CD4-positive, alpha-beta T cell (primary cell): ENCODE measurements at places on chromosomes 5 and 9.

- peak; percentile 71 for DNase-seq
Observed at GRCh38 chr9:134403682-134404301, 77.5 kb downstream of the RXRA start.

DNA sequence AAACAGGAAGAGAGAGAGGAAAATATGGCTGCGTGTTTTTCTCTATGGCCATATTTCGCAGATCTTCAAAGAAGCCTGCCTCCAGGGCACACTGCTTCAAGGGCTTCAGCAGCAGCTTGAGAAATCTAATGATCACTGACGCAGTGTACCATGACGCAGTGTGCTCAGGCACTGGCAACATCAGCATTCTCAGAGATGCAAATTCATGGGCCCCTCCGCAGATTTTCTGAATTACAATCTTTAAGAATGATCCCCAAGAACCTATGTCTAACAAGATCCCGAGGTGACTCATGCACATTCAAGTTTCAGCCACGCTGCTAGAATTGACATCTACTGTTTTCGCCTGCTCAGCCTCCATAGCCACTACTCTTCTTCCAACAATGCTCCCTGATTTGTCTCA is 143.9 kb upstream of the ZNF366 start:
- no peak for DNase-seq

- no peak for DNase-seq
Observed at GRCh38 chr9:19720377-19720776, 68.5 kb downstream of the SLC24A2 start.

- DNase-seq: no peak
Observed at GRCh38 chr9:127848756-127849504, 5.5 kb downstream of the ENG start.

DNA sequence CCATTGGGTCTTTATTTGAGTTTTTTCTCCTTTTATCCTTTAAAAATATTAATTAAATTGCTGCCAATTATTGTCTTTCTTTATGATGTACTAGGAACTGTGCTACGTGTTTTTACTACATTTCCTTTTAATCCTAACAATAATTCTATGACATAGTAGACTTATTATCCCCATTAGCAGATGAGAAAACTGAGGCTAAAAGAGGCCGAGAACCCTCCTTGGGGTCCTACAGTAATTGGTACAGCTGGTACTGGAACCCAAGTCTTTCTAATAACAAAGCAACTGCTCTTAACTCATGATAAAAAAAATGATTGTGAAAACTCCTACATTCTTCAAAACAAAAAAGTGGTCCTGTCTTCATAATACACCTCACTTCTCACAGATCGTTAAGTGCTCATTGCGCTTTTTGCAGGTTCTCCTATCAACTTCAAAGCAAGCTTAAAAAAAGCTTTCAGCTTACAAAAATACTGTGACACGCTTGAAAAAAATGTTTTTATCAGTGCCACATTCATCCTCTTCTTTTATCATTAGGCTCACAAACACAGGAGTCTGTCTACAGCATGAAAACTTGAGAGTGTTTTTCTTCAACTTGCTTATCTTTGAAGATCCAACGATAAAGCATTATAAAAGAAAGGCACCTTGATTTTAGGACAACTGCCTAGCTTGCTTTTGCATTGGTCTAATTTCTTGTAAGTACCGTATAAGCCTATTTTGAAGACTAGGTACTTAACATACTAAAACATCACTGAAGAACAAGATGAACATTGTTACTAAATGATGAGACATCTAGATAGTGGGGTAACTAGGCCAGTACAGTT is 32.4 kb downstream of the FYB1 start:
- no peak for DNase-seq

GRCh38 chr9:35229779-35230143 is 68.0 kb downstream of the UNC13B start:
- DNase-seq: no peak

- no peak for DNase-seq
Observed at GRCh38 chr5:124404796-124405195, 341.6 kb downstream of the ZNF608 start.

GRCh38 chr5:172178301-172178987 is 9.6 kb downstream of the STK10 start:
- no peak for DNase-seq

- no peak for DNase-seq
Observed at GRCh38 chr9:105064248-105065097, 136.5 kb upstream of the ABCA1 start.

- DNase-seq: no peak
Observed at GRCh38 chr9:87280421-87280820, 217.2 kb upstream of the DAPK1 start.

GRCh38 chr9:13787234-13787833 is 507.8 kb upstream of the MPDZ start:
- DNase-seq: no peak

GRCh38 chr9:101333926-101334702 is 50.7 kb downstream of the BAAT start:
- DNase-seq: no peak

GRCh38 chr9:96289392-96289791 is 12.6 kb downstream of the HSD17B3 start:
- no peak for DNase-seq

DNA sequence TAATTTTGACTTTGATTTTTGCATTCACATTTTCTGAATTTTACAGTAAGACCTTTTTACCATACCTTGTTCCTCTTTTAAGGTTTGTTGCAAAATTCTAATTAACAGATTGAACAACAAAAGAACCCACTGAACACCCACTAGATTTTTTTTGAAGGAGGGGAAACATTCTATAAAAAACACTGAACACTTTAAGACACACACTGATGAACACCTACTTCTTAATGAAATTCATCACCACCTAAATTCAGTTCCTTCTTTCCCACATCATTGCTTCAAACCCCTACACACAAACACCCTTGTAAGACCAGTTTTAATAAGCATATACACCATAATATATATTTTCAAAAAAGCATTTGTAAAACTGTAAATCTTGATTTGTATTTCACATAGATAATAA is 559.0 kb upstream of the MEF2C start:
- DNase-seq: no peak

DNA sequence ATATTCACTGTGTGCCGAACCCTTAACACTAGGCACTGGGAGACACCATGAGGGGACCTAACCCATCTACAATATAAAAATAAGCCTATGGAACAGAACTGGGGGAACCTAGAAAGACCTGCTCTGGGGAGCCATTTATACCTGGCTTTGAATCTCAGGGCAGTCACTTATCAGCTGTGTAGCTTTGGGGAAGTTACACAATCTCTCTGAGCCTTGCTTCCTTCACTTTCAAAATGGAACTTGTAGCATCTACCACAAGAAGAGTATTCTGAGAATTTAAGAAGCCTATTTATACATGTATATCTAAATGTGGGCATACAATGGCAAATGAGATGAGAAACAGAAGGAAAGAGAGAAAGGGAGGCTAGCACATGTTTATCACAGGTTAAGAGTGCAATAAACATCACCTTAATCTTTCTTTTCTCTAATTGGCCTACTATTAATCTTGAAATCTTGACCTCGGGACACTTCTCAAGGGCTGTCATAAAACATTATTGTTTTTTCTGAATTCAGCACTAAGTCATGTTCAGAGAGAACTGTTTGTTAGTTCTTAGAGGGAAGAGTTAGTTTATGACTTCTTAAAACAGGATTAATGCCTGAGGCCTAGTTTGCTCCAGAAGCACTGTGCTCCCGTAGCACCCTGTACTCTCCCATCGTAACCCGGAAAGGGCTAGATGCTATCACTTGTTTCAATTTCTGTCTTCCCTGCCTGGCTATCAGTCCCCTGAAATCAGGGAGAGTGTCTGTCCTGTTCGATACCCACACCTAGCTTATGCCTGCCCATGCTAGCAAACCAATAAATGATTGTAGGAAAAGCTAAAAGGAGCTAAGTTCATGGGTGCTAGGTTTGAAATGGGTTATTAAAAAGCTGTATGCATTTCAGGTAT is 606.4 kb upstream of the CLINT1 start:
- DNase-seq: no peak

GRCh38 chr5:80745490-80745889 is 90.7 kb upstream of the DHFR start:
- no peak for DNase-seq

GRCh38 chr5:123786411-123786810 is 274.4 kb downstream of the CSNK1G3 start:
- DNase-seq: no peak

DNA sequence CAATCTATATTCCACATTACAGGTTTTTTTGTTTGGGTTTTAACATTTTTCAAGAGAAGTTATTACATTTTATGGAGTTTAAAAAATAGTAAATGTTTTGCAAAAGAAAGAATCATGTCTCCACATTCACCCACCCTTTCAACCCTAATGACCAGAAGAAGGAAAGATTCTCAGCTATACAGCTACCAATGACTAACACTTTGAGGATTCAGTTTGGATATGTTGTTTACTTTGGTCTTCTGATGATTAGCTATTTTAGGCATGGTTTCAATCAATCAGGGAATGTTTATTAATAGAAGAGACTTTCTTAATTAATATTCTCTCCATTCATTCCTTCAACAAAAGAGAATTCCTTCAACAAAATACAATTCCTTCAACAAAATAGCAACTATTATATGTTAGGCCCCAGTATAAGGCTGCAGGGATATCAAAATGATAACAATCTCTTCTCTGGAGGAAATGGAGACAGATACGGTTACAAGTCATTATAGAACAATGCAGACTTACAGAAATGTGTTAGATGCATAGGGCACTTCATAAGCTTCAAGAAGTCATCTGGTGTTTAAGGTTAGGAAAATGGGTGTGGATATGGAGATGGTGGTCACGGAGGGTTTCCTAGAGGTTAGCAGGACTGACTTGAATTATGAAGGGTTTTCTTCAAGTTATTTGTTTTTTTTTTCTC is 9.3 kb upstream of the NR3C1 start:
- DNase-seq: no peak

GRCh38 chr5:8188874-8189565 is 320.1 kb downstream of the MTRR start:
- DNase-seq: no peak

GRCh38 chr5:24347158-24347557 is 297.6 kb downstream of the CDH10 start:
- DNase-seq: no peak

DNA sequence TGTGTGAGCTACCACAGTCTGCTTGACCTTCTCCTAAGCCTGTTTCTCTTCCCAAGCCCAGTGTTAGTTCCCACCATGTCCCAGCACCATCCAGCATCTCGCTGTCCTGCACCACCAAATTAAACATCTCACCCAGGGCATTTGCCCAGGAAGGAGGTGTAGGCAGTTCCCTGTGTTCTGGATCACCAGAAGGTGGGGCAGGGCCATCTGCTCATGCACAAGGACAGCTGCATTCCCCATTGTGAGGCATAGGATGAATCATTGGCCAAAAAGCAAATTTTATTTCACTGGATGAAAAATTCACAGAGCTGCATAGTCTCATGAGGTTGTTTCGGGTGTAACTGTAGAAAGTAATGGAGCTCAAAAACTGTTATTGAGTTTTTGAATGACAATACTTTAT is 89.5 kb upstream of the GRIA1 start:
- no peak for DNase-seq

GRCh38 chr9:16640649-16641048 is 229.8 kb downstream of the BNC2 start:
- no peak for DNase-seq

GRCh38 chr5:80672140-80672736 is 17.5 kb upstream of the DHFR start:
- DNase-seq: peak; percentile 51

DNA sequence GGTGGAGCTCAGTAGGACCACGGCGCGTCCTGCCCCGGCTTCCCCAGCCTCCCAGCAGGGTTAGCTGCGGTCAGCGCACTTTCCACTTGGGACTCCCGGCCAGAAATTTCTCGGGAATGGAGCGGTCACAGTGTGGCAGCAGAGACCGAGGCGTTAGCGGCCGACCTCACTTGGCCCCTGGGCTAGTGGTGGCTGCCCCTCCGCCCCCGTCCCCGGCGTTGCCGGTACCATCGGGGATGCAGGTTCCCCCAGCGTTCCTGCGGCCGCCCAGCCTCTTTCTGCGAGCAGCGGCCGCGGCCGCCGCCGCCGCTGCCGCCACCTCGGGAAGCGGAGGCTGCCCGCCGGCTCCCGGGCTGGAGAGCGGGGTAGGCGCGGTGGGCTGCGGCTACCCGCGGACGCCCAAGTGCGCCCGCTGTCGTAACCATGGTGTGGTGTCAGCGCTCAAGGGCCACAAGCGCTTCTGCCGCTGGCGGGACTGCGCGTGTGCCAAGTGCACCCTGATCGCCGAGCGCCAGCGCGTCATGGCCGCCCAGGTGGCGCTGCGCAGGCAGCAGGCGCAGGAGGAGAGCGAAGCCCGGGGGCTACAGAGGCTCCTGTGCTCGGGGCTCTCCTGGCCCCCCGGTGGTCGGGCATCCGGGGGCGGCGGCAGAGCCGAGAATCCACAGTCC is 460 bp downstream of the DMRTA1 start:
- DNase-seq: peak; percentile 31

GRCh38 chr5:60960591-60960990 is 15.6 kb downstream of the NDUFAF2 start:
- peak; percentile 53 for DNase-seq

DNA sequence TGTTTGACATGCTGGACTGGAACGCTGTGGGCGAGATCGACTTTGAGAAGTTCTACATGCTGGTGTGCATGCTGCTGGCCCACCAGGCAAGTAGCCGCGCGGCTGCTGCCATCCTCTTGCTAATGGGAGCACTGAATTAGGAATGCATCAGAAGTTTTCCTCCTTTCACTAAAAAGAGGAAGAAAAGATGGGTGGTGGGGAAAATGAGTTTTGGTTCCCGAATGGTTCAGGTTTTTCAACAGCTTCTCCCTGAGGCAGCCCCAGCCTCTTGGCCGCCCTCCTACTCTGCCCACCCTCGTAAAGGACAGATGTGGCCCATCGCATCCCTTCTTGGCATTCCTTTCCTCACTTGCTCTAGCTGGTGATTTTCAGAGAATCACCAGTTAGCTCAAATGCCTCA is 5.5 kb downstream of the EFCAB9 start:
- DNase-seq: no peak

- DNase-seq: no peak
Observed at GRCh38 chr9:81473708-81474107, 215.6 kb downstream of the TLE1 start.

- no peak for DNase-seq
Observed at GRCh38 chr5:171010816-171011215, 149.0 kb downstream of the RANBP17 start.

DNA sequence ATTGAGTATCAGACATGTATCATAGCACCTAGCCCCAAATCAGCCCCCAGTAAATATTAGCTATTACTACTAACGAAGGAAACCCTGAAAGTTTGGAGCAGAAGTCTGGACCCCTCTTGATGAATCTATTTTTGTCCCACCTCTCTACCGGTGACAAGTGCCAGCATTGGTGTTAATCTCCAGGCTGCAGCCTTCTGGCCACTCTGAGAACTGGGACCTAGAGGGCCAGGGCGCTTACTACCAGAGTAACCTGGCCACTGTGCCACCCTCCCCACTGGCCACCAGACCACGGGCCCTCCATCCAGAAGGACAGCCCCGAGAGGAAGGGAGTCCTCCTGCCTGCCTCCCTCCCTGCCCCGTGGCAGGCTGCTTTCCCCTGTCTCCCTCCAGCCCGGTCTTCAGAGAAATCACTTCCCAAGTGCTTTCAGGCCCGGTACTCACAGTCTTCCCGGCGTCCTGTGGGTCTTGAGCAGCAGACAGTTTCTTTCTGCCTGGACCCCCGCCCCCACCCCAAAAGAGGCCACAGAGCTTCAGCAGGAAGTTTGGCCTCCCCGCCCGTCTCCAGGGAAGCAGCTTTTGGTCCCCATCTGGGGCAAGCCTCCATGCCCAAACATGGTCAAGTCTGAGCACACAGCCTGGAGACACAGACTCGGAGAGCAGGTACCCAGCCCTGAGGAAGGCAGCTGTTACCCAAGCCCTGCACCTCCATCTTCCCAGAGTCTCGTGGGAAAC is at the start of gene KCNMB1:
TSS of gene KCNMB1 (minus strand) at position 550 of the 732 bp plus-strand sequence. CDS start 3,920 bp downstream, outside the sequence.
- DNase-seq: no peak

GRCh38 chr9:1910269-1910811 is 104.8 kb upstream of the SMARCA2 start:
- no peak for DNase-seq
